Stimulated activated CD4-positive, alpha-beta T cell treated with anti-CD3 and anti-CD28 coated beads, Interleukin-15, amount 100 ng/mL, for 24 hours (primary cell): ENCODE measurements at places on chromosomes 6 and 20.
A peak's percentile ranks its signal among the peaks of the same experiment; 100 is the strongest.

DNA sequence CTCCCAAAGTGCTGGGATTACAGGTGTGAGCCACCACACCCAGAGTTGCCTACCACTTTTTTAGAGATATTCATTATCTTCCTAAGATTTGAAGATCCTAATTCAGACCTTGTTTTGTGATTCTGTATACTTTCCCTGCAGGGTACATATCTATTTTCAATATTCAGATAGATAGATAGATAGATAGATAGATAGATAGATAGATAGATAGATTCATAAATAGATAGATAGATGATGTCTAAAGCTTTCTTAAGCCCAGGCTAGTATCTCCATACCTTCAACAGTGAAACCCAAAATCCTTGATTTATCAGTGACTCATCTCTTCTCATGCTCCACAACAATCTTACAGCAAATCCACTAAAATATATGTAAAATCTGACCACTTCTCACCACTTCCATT, 30.8 kb downstream of the ZNF391 start:
- DNase-seq, result no peak

GRCh38 chr6:20835315-20836010, 301.2 kb downstream of the CDKAL1 start:
- DNase-seq, result no peak

- DNase-seq, result no peak
Observed at GRCh38 chr6:157516319-157517026, 135.5 kb downstream of the ZDHHC14 start.

GRCh38 chr20:31969991-31970390, 2.0 kb downstream of the XKR7 start:
- no peak for DNase-seq

DNA sequence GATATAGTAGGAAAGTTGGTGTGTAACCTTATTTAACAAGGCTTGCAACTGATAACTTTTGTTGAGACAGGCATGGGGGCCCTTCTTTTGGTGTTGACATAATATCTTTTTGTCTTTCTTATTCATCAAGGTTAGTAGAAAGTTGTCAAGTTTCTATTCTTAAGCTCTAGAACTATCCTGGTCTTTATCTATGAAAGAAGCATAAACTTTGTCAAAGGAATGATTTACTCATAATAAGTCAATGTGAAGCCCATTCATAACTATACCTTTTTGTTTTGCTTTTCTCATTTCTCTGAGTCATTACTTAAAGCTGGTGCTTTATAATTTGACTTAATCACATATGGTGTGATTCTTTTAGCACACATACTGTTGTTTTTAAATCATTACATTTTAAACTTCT, 312.4 kb downstream of the UTRN start:
- no peak for DNase-seq

GRCh38 chr6:2522521-2522920, 228.2 kb downstream of the MYLK4 start:
- no peak for DNase-seq

DNA sequence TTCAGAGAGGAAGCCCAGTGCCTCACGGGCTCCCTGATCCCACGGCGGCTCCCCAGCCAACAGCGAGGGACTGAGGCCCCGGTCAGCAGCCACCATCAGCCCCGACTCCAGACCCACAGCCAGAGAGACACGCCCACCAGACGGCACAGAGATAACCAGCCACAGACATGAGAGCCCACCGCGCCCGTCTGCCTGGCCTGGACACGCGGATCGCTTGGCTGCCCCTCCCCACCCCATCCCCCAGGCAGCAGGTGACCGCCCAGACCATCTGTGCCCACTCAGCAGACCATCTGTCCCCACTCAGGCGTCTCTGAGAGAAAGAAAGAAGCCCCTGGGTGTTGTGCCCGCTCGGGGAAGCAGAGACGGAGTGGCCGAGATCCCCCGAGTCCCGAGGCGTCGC, 55.5 kb upstream of the CHRNA4 start:
- DNase-seq, result no peak

DNA sequence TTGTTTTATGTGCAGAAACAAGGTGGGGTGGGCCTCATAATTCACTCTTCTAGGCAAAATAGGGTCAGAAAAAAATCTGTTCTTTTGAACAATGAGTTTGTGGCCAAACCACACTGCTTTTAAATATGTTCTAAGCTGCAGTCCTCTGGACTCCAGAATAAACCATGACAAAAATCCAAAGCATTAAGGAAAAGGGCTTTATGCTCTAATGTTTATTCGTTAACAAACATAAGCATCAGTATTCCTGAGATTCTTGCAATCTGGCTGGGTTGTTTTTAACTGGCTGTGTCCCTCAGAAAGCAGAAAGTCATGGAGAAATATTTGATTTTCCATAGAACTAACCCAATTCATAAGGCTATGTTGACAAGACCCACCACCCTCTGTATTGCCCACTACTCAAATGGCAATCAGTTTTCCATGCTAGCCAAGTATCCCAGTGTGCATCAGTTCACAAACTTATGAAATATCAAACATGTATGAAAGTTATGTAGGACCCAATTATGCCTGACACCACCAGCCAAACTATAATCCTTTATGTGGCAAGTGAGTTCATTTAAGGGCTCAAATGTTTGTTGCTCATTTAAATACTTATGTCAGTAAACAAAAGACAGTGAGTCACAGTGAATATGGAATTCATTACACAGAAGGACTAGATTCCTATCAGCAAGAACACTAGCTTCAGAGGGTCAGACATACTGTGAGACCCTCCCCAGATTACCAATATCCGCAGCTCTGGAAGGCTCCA, 45.1 kb downstream of the PKHD1 start:
- DNase-seq, result no peak

DNA sequence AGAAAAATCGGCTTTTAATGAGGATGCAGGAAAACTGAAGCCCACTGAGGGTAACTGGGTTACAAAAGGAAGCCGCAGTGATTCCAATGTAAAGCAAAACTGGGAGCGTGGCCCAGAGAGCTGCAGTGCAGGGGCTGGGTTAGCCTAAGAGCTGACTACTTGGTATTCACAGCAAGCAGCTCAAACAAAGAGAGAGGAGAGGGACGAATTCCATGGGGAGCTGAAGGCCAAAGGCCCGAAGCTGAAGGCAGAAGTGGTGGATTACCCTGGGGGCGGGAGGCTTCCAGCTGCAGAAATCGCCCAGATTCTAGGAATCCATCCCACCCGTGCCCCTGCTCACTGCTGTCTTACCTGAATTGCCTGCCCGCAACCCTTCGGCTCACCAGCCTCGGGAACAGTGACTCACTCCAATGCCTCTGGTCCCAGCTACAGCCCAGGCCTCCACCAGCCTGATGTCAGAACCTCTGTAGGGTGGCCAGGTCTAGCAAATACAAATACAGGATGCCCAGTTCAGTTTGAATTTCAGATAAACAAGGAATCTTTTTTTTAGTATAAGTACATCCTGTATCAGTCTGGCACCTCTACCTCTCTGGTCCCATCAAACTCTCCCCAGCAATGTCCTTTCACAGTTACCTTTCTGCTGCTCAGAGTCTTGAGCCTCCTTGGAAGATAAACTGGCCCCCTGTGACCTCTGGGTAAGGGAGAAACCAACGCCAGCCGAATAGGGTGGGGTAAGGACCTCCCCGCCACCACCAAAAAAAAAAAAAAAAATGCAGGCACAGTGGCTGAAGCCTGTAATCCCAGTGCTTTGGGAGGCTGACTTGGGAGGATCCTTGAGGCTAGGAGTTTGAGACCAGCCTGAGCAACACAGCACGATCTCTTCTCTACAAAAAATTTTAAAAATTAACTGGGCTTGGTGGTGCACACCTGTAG, 14.6 kb upstream of the ZMYND8 start:
- DNase-seq, result no peak

GRCh38 chr6:94468830-94469229, 1049.5 kb upstream of the EPHA7 start:
- no peak for DNase-seq

- DNase-seq, result peak; percentile 55
Observed at GRCh38 chr6:12751694-12752325, 35.2 kb downstream of the PHACTR1 start.

DNA sequence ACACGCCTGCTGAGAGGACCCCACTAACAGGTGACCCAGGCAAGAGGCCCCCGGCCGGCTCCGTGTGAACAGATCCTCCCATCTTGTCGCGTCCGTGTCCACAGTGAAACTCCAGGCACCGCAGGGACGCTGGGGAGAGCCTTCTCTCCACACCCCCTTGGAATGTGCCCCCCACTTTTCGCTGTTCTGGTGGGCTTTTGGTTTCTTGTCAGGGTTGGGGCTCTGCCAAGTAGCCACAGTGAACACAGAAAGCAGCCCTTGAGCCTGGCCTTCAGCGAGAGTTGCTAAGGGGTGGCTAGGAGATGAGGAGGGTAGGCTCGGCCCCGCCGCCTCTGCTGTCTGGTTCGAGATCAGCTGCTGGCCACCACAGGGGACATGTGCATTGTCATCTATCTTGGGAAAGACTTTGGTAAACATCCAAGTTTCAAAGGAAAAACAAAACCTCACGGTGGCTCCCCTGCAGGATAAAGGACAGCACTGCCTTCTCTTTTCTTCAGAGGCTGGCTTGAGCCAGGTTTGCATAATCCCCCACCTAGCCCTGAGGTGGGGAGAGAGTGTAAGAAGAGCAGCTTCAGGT, 22.7 kb downstream of the SYNDIG1 start:
- no peak for DNase-seq

GRCh38 chr6:118650582-118651281, 659 bp downstream of the CEP85L start:
- peak; percentile 62 for DNase-seq

DNA sequence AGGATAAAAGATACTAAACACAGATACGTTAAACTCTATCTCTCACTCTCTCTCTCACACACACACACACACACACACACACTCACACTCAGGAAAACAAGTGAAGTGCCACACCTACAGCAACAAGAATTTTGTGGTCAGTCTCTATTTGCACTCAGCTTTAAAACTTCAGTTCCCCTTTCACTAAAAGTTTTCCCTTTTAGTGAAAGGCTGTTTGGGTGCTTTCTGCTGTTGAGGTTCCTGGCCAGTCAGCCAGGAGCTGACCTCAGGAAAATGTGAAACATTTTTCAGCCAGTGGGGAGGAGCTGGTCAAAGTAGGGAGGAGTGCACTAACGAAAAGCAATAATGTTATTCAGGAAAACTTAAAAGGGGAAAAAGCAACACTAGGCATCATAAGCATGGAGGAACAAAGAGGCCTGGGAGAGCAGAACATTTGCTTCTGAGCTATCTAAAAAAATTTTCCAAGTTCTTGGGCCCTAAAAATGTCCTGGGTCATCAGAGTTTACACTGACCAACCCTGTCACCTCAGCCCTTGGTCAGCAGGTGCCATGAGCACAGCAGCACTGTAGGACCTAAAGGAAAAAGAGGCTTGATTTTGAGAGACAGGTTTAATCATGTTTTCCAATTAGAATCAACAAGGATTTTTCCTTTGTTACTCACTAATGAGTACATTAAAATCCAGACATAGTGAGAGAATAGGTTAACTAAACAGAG, 30.7 kb upstream of the NT5E start:
- no peak for DNase-seq

- no peak for DNase-seq
Observed at GRCh38 chr6:155004576-155005372, 9.7 kb downstream of the TIAM2 start.

- no peak for DNase-seq
Observed at GRCh38 chr20:37822141-37822601, 80.8 kb upstream of the VSTM2L start.

DNA sequence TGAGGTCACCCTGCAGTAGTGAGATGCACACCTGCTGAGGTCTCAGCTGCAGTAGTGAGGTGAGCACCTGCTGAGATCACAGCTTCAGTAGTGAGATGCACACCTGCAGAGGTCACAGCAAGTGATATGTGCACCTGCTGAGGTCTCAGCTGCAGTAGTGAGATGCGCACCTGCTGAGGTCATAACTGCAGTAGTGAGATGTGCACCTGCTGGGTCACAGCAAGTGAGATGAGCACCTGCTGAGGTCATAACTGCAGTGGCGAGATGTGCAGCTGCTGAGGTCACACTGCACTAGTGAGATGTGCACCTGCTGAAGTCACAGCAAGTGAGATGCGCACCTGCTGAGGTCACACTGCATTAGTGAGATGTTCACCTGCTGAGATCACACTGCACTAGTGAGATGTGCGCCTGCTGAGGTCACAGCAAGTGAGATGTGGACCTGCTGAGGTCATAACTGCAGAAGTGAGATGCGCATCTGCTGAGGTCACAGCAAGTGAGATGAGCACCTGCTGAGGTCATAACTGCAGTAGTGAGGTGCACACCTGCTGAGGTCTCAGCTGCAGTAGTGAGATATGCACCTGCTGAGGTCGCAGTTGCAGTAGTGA, 20.8 kb downstream of the ZDHHC14 start:
- DNase-seq, result no peak

DNA sequence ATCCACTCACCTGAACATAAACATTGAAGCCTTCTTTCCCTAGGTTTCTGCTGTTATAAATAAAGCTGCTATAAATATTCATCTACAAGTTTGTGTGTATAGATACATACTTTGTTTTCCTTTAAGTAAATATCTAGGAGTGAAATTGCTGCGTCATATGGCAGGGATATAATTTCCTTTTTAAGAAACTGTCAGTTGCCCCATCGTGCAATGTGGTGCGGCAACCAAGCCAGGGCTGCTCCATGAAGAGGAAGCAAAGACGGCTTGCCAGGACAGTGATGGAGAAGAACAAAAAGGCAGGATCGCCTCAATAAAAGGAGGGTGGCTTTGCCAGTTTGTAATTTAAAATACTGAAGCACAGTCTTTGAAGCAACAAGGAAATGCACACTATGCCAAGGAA, 36.6 kb downstream of the CITED2 start:
- DNase-seq, result no peak

GRCh38 chr20:37358366-37359150, 12.6 kb downstream of the SRC start:
- DNase-seq, result no peak

- peak; percentile 76 for DNase-seq
Observed at GRCh38 chr20:11891776-11892545, 25.7 kb upstream of the BTBD3 start.

- DNase-seq, result no peak
Observed at GRCh38 chr20:16417001-16417400, 156.2 kb downstream of the KIF16B start.

- DNase-seq, result no peak
Observed at GRCh38 chr6:132948889-132949288, 134.5 kb downstream of the RPS12 start.

GRCh38 chr6:128666405-128666804, 146.0 kb upstream of the PTPRK start:
- no peak for DNase-seq

GRCh38 chr6:40075056-40075590, 140.9 kb upstream of the MOCS1 start:
- no peak for DNase-seq

- no peak for DNase-seq
Observed at GRCh38 chr20:2557873-2558580, 21.7 kb downstream of the TMC2 start.

GRCh38 chr20:62953839-62954703, 1.6 kb downstream of the SLC17A9 start:
- peak; percentile 64 for DNase-seq

- no peak for DNase-seq
Observed at GRCh38 chr20:64216910-64217309, 38.6 kb upstream of the PCMTD2 start.

- DNase-seq, result no peak
Observed at GRCh38 chr20:58783511-58784011, 67.1 kb downstream of the GNAS-AS1 start.

- no peak for DNase-seq
Observed at GRCh38 chr20:2751347-2751877, 49.0 kb downstream of the CPXM1 start.

GRCh38 chr6:89605861-89606260, 32.7 kb downstream of the LYRM2 start:
- no peak for DNase-seq
